Central memory CD4-positive, alpha-beta T cell (primary cell): ENCODE measurements at places on chromosomes 4 and X.

- no peak for DNase-seq
These were observed 90.1 kb downstream of the ATP8A1 start for GRCh38 chr4:42566835-42567234.

- DNase-seq: no peak
These were observed 53.3 kb upstream of the LAS1L start for GRCh38 chrX:65587616-65588526.

- no peak for DNase-seq
These were observed 131.7 kb downstream of the EPHA5 start for GRCh38 chr4:65538571-65538970.

- DNase-seq: no peak
These were observed at the start of gene SYTL5 for GRCh38 chrX:38006291-38006690. TSS of gene SYTL5 (plus strand) at chrX:38006553. CDS start at chrX:38033890, 27,337 bp downstream.

DNA sequence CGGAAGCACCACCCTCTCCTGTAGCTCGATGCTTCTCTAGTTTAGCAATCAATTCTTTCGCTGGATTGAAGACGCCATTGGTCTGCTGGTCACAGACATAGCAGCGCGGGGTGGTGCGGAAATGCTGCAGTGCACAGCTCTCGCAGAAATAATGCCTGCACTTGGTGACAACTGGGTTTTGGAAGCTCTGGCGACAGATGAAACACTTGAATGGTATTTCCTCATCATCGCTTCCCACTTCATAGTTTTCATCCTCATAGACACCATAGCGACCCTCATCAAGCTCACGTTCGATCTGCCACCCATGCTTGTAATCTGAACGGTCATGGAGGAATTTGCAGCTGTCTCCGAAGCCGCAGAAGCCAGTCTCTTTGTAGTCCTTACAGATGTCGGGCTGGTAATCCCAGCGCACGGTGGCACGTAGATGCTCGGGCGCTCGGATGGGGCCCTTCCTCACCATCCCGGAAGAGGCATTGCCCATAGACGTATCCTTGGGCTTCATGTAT, 854 bp downstream of the RNF113A start:
- peak; percentile 31 for DNase-seq

DNA sequence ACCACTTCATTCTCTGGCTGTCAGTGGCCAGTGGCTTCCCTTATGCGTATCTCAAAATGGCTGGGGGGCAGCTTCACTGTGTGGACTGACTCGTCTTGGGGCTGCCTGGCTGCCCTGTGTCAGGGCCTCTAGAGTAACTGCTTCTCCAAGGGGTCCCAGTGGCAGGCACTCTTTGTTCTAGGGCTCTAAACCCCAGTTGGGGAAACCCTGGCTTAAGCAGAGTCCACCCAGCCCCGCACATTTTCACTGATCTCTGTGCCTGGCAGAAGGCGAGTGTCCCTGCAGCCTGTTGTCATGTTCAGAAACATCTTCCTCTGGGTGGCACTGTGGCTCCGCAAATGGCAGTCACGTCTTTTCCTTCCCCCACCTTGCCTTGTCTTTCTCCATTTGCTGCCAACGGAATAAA, 59.7 kb downstream of the NBDY start:
- no peak for DNase-seq

DNA sequence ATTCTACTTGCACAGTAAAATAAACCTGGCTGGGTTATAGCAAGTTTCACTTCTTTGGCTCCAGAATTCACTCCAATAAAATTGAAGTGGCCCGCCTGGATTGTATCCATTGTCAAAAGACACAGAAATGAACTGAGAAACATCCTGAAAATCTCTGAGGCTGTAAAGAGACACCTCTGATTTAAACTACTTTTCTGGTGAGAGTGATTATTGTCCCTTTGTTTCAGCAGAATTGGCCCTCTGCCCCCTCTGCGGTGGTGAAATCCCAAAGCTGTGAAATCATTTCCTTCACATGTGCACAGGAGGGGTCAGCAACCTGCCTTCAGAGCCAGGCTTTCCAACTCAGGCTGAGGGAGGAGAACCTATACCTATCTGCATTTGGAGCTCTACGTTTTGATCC, 23.0 kb downstream of the GAB3 start:
- no peak for DNase-seq

DNA sequence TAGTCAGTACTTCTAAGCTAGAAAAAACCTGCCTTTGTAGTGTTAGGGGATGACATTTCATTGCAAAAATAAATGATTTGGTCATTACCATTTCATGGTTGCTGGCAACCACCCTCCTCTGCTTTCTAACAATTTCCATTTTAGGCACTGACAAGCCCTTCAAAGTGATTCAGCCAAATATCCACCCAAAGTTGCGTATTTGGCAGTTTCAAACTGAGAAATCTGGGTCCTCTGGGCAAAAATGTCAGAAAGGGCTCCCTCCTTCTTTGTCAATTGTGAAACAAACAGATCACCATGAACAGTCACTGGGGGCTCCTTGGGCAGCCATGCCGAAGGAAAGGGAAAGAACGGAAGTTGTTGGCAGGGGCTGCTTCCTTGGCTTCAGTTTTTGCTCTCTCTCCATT, 33.0 kb downstream of the PLAC1 start:
- no peak for DNase-seq

DNA sequence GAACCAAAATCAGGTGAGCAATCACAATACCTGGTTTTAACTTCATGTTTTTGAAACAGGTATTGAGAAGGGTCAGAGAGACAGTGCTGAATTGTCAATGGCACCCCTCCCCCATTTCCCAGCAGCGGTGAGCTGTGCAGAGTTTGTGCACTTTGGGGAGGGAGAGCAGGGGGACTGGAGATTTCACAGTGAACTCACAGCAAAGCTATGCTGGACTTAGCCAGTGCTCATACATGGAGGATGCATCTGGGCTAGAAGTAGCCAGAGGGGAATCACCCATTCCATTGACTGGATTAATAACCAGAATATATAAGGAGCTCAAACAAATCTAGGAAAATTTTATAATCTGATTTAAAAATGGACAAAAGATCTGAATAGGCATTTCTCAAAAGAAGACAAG, 612.6 kb downstream of the STPG2 start:
- no peak for DNase-seq

DNA sequence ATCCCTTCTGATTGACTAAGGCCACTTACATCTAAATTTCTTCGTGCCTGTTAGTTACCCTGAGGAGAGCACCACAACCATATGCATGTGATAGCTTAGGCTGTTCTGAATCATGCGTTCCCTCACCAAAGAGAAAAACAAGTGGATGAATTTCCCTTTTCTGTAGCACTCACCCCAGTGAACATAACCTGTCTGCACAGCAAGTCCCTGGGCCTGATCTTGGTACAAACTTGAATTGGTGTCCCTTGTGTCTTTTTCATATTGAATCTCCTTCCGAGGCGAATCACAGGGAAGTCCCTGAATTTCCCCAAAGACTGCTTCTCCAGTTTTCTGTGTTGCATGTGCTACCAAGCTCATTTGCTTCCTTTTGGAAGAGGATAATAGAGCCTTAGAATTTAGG, 100.4 kb downstream of the KLHL8 start:
- DNase-seq: no peak

- DNase-seq: no peak
These were observed 110.9 kb downstream of the AREG start for GRCh38 chr4:74555843-74556242.

DNA sequence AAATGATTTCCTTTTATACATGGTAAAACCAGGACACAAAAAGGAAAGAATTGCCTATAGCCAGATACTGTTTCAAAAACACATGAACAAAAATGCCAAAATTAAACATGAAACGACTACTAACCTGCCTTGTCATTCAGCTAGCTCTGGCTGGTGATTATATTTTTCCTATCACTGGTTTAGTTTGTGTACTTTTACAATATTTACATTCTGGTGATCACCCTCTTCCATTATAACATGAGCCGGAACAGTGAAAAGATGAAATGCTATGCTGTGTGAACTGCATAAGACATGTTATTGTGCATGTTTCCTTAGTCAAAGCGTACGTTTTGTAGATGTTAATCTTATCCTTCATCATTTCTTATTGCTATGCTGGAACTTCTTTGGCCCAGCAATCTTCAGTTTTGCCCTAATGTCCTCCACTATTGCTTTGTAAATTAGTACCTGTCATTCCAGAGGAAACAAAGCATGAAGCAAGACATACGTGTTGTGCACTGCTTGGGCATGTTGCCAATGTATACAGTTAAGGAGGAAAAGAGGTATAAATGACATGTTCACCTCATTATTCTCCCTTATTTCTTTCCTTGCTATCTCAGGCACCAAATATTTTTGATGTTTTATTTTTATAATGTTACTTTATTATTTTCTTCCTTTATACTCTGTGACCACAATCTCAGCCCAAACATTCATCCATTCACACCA, 386.3 kb downstream of the ARHGAP24 start:
- DNase-seq: no peak

GRCh38 chr4:1658146-1658545, 26.0 kb downstream of the FAM53A start:
- no peak for DNase-seq

DNA sequence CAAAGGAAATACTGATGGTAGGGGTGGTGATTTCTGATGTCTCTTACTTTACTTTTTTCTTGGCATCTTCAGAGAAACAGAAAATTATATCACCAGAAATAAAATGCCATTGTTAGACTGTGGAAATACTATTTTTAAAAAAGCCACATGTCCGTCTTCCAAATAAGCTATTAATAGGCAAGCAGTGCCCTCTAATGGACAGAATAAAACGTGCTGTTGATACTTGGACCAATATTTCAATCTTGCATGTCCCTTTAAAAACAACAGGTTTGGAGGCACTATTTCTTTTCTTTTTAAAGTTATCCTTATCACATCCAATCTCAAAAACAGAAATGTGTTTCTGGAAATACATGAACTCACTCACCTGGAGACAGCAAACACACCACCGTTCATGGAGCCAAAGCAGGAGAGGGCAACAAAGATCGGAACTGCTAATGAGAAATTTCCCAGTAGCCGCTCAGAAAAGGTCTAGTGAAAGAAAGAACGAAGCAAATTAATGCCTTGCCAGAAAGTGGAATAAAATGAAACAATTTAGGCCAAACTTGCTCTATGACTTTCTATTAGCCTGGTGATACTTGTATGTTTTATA, 59.2 kb downstream of the SLC7A11 start:
- DNase-seq: no peak

GRCh38 chrX:53323196-53323595, 41.8 kb upstream of the IQSEC2 start:
- DNase-seq: no peak

DNA sequence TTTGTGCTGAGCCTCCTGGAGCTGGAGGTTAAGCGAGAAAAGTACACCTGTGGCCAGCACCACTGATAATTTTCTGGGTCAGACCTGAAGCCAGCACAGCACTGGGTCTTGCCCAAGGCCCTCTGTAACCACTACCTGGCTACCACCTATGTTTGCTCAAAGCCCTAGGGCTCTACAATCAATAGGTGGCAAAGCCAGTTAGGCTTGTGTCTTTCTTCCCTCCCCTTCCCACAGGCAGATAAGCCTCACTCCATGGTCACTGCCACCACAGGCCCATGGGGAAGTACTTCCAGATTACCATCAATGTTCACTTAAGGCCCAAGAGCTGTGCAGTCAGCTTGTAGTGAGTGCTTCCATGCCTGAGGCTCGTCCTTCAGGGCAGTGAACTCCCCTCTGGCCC, 35.2 kb upstream of the ARMCX4 start:
- no peak for DNase-seq

GRCh38 chrX:16653424-16653823, 3.5 kb downstream of the S100G start:
- DNase-seq: no peak

GRCh38 chr4:107888237-107888636, 43.1 kb upstream of the CYP2U1 start:
- no peak for DNase-seq

DNA sequence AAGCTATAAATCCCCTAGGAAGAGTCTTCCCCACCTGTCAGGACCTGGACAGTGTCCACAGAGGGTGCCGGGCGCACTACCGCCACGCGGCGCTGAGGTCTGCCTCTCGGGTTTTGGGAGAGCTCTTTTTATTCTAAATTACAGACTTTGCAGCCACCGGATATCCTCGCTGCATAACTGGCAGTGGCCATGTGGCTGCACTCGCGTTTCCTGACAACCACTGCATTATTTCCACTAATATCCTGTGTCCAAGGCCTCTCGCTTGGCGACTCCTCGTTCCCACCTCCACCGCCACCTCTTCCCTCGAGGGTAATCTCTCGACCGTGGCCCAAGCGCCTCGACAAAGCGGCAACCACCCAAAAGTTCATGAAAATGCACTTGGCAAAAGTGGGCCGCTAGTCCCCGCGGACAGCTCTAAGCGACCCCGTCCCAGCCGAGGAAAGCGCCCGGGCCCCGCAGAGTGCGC, 512 bp upstream of the TMEM131L start:
- DNase-seq: no peak

- DNase-seq: no peak
These were observed 22.5 kb downstream of the SLC9B2 start for GRCh38 chr4:103054030-103054429.

GRCh38 chr4:16293210-16293838, 67.1 kb upstream of the TAPT1 start:
- no peak for DNase-seq

GRCh38 chrX:100913111-100913510, 15.6 kb downstream of the XKRX start:
- no peak for DNase-seq

GRCh38 chr4:106676173-106676921, 307.8 kb upstream of the GIMD1 start:
- no peak for DNase-seq

DNA sequence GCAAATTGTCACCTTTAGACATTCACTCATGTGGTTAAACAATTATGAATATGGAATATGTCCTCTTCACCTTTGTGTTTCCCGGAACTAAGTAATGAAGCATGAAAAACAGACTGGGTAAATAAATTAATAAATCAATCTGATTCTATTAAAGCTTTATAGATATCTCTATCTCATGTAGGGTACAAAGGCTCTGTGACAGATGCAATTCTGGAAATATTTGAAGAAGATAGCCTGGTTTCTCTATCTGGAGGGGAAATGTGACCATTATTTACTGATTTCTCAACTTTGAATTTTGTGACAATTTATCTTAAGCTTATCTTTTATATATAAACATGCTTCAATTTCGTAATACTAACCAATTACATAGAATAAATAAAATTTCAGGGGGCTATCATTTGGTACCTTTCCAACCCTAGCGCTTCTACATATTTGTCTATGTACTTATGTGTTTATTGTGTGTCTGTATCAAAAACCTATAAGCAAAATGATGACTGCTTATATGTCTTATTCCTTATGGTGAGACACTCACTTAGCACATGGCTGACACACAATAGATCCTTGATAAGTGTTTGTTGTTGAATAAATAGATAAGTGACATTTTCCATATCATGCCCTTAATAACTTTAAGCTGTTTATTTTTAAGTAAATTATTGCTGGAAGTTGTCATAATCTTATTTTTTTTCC, 9.9 kb downstream of the CTSO start:
- DNase-seq: no peak

- DNase-seq: peak; percentile 5
These were observed 214.5 kb upstream of the TACR3 start for GRCh38 chr4:103934178-103934789.

GRCh38 chr4:125187226-125188176, 127.3 kb upstream of the FAT4 start:
- no peak for DNase-seq
